ENCODE measurements at places on chromosomes 11 and 22.

- DNase-seq = peak; percentile 51
These were observed 1.6 kb upstream of the ELFN2 start for GRCh38 chr22:37428649-37429586.

DNA sequence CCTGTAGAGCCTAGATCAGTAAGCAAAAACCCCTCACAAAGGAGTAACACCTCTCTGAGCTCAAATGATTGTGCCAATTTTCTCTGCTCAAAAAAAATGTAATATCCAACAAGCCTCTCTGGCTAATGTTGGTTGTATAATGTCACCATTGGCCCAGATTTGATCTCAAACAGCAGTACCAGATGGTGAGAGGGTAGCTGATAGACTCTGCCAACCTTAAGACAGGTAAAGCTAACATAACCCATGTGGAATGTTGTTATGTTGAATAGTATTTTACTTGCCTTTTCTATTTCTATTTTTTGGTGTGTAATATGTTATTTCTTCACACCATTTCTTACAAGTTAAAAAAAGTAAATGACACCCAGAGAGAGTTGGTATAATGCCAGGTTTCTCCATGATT, 166.7 kb upstream of the GUCY1A2 start:
- no peak for DNase-seq

- no peak for DNase-seq
These were observed 4.5 kb downstream of the OR51T1 start for GRCh38 chr11:4886186-4886585.

DNA sequence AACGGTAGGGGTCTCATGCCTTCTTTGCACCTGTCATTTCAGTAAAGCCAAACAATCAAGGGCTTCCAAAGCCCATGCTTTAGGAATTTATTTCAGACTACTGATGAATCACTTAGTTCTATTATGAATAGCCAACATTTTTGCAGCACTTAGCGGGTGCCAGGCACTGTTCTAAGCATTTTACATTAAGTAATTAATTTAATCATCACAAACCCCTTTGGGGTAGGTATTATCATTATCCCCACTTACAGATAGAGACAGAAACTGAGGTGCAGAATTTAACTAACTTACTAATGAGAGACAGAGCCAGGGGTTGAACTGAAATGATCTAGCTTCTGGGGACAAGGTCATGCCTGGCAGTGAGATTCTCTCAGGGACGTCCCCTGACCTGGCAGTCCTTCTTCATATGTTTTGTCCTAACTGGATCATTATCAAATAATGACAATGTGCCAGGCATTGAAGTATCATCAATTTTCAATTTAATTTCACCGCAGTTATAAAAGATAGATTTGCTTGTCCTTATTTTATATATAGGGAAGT, 31.7 kb upstream of the NAV2 start:
- no peak for DNase-seq

GRCh38 chr11:117829369-117829725, 4.8 kb upstream of the FXYD2 start:
- DNase-seq = no peak

GRCh38 chr11:96113193-96113681, 189.3 kb upstream of the MTMR2 start:
- no peak for DNase-seq

DNA sequence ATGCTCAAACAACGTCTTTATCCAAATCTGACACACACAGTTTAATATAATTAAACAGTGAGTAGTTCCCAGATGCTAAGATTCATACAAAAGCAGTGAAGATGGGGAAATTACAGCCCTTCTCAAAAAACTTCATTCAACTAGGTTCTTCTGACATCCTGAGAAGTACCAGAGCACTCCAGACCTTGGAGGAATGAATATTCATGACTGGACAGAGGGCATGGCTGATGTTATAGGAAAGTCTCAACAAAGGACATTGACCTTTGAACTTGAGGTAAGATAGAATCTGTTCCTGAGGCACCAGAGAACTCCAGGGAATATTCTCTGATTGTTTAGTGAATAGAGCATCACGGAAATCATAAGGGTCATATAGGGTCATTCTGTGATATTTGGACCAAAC, 106.4 kb upstream of the SLC5A12 start:
- DNase-seq = no peak

GRCh38 chr22:24134090-24134846, 47.0 kb upstream of the SUSD2 start:
- peak; percentile 45 for DNase-seq

- DNase-seq = no peak
These were observed 5.7 kb upstream of the CHRM1 start for GRCh38 chr11:62926680-62927455.

DNA sequence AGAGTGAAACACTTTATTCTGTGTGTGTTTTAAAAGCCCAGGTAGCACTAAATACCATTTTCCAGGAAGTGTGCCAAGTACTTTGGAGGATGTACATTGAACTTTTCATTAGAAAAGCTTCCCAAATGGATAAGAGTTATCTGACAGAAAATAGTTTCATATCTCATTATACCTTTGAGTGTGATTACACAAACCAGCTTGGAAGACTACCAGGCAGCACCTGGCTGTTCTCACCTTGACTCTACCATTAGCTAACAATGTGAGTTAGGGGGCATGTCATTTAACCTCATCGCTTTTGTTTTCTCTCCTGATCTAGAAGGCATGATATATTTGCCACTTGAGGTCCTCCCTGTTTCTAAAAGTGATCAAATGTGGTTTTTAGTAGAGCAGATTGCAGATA, 50.2 kb downstream of the GRM5 start:
- DNase-seq = no peak

GRCh38 chr11:5004424-5005274, 10.0 kb downstream of the OR51L1 start:
- DNase-seq = peak; percentile 4

- no peak for DNase-seq
These were observed 8.9 kb upstream of the PTPRJ start for GRCh38 chr11:47971501-47971900.

GRCh38 chr11:67293090-67293489, 4.0 kb downstream of the ANKRD13D start:
- DNase-seq = no peak

DNA sequence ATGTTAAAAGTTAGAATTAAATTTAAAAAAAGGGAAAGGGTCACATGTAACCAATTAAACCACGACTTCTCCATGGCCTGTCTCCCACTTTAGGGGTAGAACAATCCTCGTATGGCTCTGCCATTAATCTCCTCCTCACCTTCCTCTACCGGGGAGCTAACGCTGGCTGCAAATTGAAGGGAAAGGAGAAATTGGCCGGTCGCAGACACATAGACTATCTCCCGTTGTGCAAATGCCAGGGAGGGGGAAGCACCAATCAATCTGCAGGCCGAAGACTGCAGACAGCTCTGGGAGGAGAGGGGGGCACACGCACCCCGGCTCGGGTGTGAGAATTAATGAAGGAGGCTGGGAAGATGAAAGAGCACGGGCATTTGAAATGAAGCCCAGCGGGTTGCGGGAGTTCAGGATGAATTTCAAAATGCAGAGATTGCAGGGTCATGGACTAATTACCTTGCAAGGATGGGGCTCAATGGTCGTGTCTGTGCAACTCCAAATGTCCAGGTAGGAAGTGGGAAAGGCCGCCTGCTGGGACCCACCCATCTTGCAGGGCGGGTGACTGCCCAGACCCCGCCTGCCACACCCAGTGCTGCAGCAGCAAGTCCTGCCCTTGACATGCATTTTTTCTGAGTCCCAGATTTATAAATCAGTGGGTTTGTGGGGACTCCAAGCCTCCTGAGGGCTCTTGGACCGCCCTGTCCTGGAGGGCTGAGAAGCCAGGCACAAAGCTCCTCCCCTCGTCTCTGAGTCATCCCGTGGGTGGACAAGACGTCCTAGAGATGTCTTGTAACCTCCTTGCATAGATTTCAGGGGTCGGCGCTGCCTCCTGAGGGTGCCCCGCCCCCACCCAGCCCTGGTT, 534.2 kb downstream of the TBC1D22A start:
- DNase-seq = no peak

DNA sequence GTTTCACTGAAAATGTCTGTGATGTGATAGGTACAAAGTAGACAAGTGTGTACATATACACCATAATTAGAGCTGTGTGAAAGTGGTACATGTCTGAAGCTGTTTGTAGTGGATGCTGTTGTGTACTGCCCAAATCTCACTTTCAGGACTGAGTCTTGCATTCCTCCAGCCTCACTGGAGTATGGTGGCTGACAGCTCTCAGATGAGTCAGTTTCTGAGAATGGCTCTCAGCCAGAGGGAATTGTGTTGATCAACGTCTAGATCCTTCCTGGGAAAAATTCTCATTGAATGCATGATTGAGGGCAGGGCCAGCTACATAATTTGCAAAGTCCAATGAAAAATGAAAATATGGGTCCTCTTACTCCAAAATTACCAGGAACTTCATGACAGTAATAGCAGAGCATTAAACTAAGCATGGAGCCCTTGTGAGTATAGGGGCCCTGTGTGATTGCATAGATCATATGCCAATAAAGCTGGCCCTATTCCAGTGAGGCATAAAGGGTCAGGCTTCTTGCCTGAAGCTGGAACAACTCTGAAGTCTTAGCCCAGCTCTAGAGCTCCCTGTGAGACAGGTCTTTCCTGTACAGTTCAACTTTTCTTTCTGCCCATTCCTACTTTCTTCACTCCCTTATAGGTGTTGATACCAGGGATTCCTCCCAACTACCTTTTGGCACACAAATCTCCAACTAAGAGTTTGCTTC, 10.8 kb upstream of the CYP2R1 start:
- no peak for DNase-seq

- DNase-seq = no peak
These were observed 25.3 kb downstream of the STIM1 start for GRCh38 chr11:3880724-3881123.

- no peak for DNase-seq
These were observed 22.2 kb upstream of the TP53I11 start for GRCh38 chr11:44972746-44973435.

- DNase-seq = no peak
These were observed 437.5 kb downstream of the INSC start for GRCh38 chr11:15551901-15552851.

- no peak for DNase-seq
These were observed 667.5 kb downstream of the NTM start for GRCh38 chr11:132037956-132038355.

DNA sequence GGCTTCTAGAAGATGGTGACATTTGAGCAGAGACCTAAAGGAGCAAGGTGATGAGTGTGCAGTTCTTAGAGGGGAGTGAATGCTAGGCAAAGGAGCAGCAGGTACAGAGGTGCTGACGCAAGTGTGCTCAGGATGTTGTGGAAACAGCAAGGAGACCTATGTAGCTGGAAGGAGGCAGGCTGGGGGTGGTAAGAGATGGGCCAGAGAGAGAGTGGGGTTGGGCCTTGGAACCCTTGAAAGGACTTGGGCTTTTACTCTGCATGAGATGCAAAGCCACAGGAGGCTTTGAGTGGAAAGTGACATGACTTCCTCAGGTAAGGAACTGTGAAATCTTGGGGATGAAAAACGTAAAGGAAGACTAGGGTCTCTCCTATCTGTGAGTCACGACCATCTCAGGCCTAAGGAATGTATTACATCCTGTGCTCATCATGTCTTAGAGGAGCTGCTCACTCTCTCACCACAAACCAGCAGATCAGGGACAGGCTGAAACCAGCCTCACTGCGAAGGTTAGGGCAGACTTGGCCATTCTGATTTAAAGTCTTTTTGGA, 65.4 kb downstream of the MICAL2 start:
- DNase-seq = no peak

- DNase-seq = no peak
These were observed 27.7 kb downstream of the MICAL2 start for GRCh38 chr11:12137938-12138731.

GRCh38 chr22:35808377-35808776, 90.7 kb downstream of the APOL5 start:
- DNase-seq = no peak

DNA sequence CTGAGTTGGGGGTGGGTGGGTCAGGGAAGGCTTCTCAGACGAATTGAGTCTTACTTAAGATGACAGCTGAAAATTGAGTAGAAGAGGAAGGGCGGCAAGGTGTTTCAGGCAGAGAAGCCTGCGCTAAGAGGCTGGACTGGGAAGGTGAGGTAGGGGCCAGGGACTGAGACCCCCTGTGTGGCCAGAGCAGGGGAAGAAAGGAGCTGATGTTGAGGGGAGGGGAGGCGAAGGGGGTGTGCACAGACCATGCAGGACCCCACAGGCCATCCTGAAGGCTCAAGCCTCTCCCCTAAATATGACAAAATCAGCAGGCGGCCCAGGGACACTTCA, 40.6 kb upstream of the CREB3L1 start:
- DNase-seq = no peak

DNA sequence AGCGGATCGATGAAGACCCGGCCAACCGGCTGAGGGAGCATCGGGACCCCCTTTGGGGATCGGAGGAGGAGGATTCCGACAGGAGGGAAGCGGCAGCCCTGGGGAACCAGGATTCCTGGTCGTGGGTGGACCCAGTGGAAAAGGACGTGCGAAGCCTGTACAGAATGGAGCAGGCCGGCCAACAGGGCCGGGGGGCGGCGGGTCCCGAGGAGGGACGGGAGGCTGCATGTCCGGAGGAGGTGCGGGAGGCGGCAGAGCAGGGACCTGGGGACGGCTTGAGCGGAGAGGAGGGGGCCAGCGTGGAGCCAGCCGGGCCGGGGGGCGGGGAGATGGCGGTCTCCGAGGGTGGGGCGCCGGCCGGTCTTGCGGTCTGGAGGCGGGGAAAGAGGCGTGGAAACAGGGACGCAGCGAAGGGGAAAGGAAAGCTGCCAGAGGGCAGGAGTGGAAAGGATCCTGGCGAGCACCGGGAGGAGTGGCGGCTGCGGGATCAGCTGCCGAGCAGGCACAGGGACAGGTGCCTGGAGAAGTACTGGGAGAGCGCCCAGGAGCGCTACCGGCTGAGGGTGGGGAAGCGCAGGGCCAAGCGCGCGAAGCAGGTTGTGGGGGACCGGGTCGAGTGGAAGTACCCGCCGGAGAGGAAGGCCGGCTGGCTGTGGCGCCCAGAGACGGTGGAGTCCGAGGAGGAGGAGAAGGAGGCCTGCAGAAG, at the start of gene ANO5:
TSS of gene ANO5 (plus strand) at position 444 of the 706 bp plus-strand sequence. CDS start 408 bp downstream, outside the sequence.
- DNase-seq = no peak

DNA sequence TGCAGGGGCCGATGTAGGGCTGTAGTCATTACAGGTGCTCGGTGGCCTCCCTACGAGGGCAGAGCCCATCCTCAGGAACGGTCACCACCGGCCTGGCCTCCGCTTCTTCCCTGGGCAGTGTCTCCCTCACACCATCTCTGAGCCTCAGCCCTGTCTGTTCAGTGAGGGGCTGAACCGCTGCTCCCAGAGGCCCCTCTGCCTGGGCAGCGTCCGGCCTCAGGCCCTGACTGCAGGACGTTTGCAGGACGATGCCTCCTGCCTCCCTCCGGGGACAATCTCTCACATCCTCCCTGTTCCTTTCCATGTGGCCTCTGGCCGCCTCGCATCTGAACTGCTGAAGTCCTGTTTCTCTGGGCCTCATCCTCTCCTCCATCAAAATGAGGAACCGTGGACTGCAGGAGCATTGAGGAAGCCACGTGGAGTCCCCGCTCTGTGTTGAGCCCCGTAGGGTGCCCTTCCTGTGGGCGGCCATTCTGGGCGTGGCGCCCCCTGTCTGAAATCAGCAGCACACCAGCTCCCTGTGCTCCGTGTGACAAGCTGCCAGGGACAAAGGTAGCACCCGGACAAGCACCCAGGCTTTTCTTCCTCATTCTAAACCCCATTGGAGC, 933.5 kb downstream of the BRD1 start:
- DNase-seq = no peak

GRCh38 chr11:71330996-71331395, 78.6 kb upstream of the SHANK2 start:
- DNase-seq = no peak

GRCh38 chr22:30704978-30705377, 10.3 kb downstream of the OSBP2 start:
- DNase-seq = no peak

Data from activated CD4-positive, alpha-beta T cell treated with anti-CD3 and anti-CD28 coated beads for 24 hours (primary cell).